Lung (tissue), 17 donors: ENCODE measurements at places on chromosomes 12 and 14. TPM values are rescaled to one million over a fixed set of nuclear protein-coding genes. Genes with fewer than 3 reads are reported as not detected.

The KRT72 gene
- total RNA-seq = 0.17 TPM

- DNase-seq = no peak
- H3K4me3 ChIP-seq = no peak overlapping the region
- H3K27me3 ChIP-seq = no peaks in the 10 kb centered on the region
- H3K36me3 ChIP-seq = no peaks in the 10 kb centered on the region
Observed at GRCh38 chr14:61872452-61872851, 110.2 kb downstream of the SNAPC1 start.

DNA sequence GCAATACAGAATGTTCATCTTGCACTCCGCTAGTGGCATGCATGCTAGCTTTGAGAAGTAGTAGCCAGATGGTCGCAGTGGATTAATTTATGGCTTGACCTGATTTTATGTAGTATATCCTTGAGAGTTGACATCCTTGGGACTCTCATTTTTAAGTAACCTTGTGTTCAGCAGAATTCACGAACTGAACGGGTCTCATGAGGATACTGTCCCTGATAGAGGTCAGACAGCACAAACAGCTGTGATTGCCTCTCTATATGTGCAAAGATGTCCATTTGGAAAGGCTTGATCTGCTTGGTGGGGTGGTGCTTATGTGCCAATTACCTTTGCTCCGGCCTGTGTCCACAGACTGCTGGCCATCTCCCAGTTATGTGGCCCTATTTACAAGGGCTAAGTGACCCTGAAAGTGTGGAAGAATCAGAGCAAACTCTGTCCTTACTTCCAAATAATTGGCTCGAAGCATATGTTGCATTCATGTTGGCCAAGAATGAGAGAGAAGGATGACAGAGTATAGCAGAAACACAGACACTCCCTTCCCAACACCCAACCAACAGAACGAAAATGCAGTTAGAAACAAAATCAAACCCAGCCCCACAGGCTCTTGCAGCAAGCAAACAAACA, 167.1 kb downstream of the CRADD start:
- H3K4me3 ChIP-seq = no peak overlapping the region
- H3K27me3 ChIP-seq = no peaks in the 10 kb centered on the region
- DNase-seq = peak; percentile 78
- no peaks in the 10 kb centered on the region for H3K36me3 ChIP-seq
- H3K27ac ChIP-seq = no peak overlapping the region
- H3K4me1 ChIP-seq = peaks cover 3% of the 10 kb centered on the region

DNA sequence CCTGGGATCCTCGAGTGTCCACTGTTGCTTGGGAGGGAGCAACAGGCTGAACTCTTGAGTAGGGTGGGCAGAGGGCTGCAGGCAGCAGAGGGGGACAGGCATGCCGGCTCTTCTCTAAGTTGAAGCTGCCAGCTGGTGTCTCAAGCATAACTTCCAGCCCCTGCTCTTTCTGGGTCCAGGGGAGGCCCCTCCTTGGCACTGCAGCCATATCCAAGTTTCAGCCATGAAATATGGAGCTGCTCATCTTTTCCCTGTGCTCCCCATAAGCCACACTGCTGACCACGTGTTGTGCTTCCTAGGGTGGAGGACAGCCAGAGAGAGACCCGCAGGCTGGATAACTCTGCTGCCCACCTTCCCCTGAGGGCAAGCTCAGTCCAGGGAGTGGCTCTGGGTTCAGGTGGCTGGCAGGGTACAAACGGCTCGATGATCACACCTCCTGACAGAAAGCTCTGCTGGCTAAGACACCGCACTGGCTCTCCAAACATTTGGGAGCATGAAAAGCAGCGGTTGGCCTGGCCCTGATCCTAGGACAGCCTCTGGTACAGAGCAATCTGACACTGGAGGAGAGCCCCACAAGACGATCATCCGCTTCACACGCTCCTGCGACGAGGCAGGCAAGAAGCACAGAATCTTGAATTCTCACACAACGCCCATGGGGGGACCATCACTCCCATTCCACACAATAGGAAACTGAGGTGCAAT, 79.6 kb downstream of the PITPNM2 start:
- peaks cover 18% of the 10 kb centered on the region for H3K4me1 ChIP-seq
- H3K4me3 ChIP-seq = no peak overlapping the region
- no peaks in the 10 kb centered on the region for H3K27me3 ChIP-seq
- H3K27ac ChIP-seq = peak overlapping the region; percentile 80
- no peak for DNase-seq
- H3K36me3 ChIP-seq = no peaks in the 10 kb centered on the region
